ENCODE measurements at places on chromosomes 16 and 17.
A peak's percentile ranks its signal among the peaks of the same experiment; 100 is the strongest.

GRCh38 chr17:57016071-57016763 is 38.3 kb downstream of the SCPEP1 start:
- DNase-seq, result no peak

DNA sequence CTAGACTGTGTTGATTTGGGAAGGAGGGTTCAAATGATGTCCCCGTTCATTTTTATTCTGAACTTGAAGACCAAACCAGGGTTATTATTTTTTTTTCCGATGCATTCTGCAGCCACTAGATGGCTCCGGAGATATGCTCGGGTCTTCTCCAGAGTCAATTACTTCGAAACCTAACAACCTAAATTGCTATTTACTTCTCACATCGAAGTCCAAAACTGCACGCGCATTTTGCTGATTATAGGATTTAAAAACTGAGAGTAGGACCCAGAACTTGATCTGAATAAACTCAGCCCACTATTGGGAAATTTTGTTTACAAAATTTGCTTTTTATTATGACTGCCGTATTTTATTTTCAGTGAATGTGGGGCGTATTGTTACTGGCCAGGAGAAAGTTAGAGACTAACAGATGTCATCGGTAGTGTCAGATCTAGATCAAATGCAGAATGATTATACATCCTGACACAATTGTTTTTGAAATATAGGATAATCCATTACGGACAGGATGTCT is 263.8 kb downstream of the HS3ST3A1 start:
- peak; percentile 47 for DNase-seq

DNA sequence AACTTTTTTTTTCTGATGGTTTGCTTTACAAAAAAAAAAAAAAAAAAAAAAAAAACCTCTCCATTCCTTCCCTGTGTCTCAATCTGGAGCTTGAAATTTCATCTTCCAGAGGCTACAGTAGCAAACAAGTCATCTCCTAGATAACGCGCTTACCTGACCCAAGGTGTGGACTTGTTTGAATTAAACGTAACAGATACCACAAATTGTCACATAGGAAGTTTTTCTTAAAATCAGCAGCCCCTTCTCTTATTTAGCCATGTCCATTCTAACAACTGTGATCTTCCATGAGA is 2.0 kb downstream of the STAT5B start:
- no peak for DNase-seq

DNA sequence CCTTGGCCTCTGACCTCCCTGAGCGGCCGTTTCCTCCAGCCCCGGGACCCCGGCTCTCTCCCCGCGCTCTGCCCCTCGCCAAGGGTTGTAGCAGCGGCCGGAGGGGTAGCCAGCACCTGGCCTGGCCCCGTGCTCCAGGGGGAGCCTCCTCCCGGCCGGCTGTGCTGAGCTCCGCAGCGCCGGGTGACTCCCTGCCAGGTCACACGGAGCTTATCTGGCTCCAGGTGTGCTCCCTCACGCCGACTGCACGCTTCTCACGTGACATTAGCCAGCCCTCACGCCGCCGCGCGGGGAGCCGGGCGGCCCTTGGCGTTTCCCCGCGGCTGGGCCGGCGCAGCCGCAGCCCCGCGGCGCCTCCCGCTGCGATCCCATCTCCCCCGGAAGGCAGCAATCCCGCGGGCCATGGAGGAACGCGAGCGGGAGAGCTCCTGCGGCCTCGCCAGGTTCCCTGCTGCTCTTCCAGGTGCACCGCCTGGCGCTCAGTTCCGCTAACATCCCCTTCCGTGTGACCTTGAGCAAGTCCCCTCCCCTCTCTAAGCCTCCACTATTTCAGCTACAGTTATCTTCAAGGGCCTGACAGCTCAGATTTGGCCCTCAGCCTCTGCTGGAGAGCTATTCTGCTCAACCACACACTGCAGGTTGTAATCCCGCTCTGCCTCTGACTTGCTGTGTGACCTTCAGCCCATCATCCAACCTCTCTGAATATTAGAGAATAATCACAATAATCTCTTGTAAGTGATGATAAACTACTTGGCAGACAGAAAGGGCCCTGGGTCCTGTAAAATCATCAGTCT is 3.4 kb downstream of the MYO18A start:
- DNase-seq, result no peak

GRCh38 chr17:37047631-37048104 is 98.9 kb downstream of the AATF start:
- DNase-seq, result peak; percentile 23

GRCh38 chr16:76071690-76072089 is 205.5 kb upstream of the CNTNAP4 start:
- no peak for DNase-seq

GRCh38 chr17:63847525-63848249 is 5.2 kb upstream of the SMARCD2 start:
- DNase-seq, result no peak

DNA sequence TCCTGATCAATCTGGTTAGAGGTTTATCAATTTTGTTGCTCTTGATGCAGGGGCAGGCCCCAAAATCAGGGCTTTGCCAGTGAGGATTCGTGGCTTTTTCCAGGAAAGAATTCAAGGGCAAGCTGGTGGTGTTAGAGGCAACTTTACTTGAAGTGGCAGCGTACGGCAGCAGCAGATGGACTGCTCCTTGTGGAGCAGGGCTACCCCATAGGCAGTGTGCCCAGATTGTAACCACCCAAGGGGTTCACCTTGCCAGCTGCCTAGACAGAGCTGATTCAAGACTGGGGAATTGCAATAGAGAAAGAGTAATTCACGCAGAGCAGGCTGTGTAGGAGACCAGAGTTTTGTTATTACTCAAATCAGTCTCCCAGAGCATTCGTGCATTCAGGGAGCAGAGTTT is 16.7 kb downstream of the DRC7 start:
- DNase-seq, result no peak

All from HS-5 (cell line).